Right ventricle myocardium inferior (tissue), 1 donor: ENCODE measurements at places on chromosomes 4 and X. TPM values are rescaled to one million over a fixed set of nuclear protein-coding genes. Genes with fewer than 3 reads are reported as not detected.
A peak's percentile ranks its signal among the peaks of the same experiment; 100 is the strongest.

SERTM2 gene
- total RNA-seq, result not detected

- DNase-seq, result no peak
These were observed 49.7 kb upstream of the TMEM164 start for GRCh38 chrX:109952985-109953905.

DNA sequence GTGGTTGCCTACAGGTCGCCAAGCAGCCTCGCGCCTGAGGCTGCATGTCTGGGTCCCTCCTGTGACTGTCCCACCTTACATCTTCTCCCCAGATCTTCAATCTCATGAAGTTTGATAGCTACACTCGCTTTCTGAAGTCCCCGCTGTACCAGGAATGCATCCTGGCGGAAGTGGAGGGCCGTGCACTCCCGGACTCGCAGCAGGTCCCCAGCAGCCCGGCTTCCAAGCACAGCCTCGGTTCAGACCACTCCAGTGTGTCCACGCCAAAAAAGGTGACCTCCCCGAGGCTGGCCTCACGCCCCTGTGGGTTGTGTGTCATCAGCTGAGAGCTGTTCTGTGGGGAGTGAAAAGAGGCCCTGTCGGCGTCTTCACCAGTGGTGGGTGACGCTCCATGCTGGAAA, 24.9 kb upstream of the HGFAC start:
- peak; percentile 64 for DNase-seq

DNA sequence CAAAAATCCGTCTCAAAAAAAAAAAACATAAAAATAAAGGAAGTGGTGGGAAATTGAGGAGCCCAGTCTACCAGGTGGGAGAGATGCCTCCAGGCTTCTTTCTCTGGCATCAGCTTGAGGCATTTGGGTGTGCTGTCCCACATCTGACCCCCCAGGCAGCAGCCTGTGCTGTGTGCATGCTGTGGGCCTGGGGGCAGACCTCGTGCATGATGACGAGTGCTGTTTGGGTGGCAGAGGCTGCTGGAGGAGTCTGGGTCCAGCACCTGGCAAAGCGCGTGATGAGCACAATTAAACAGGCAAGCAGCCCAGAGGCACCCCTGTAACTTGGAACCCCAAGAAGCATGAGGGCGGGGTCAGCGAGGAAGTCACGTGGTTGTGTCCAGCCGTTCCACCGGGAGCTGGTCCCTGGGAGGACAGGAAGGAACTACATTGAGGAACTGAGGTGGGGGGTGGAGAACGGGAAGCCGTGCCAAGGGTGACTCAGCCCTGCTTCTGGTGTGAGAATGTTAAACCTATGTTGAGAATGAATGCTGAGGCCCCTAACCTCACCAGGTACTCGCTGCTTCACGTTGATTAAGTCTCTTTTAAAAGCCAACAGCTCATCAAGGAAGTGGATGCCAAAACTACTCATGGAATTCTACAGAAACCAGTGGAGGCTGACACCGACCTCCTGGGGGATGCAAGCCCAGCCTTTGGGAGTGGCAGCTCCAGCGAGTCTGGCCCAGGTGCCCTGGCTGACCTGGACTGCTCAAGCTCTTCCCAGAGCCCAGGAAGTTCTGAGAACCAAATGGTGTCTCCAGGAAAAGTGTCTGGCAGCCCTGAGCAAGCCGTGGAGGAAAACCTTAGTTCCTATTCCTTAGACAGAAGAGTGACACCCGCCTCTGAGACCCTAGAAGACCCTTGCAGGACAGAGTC, 6.1 kb downstream of the TACC3 start:
- DNase-seq, result peak; percentile 90

DNA sequence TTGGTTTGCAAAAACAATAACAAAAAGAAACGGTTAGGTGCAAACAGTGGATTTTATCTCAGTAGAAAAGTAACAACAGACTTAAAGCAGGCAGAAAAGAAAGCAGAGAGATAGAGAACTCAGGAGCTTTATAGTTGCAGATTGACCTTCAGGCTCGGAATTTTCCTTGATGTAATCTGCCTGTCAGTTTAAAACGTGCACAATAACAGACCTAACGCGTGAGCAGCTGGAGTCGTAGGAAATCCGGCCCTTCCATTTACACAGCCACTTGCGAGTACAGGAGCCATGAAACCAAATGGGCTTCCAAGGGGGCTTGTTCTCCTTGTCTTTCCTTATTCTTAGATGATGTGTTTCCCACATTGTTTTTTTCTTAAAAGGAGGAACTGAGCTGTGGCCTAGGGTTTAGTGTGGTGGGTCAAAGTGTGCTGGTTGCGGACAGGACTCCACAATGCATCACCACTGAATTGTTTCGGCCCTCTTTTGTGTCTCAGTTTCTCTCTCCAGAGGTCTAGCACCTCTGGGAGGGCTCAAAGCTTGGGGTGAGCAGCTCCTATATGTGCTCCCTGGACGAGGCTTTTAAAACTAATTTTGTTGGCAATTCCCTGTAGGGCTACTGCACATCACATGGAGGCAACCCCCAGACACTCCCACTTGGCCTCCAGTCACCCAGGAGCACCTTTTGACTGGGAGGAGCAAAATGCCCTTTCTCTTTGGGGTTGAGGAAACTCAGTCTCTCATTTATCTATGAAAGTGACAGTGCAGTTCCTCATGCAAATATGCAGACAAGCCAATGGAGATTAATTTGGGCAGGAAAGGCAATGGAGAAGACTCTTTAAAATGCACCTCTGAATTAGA, 13.9 kb upstream of the MPP1 start:
- no peak for DNase-seq

NXT2 gene
- 2.2 TPM for total RNA-seq

- DNase-seq, result no peak
These were observed 2.0 kb downstream of the CYBB start for GRCh38 chrX:37781814-37782213.

DNA sequence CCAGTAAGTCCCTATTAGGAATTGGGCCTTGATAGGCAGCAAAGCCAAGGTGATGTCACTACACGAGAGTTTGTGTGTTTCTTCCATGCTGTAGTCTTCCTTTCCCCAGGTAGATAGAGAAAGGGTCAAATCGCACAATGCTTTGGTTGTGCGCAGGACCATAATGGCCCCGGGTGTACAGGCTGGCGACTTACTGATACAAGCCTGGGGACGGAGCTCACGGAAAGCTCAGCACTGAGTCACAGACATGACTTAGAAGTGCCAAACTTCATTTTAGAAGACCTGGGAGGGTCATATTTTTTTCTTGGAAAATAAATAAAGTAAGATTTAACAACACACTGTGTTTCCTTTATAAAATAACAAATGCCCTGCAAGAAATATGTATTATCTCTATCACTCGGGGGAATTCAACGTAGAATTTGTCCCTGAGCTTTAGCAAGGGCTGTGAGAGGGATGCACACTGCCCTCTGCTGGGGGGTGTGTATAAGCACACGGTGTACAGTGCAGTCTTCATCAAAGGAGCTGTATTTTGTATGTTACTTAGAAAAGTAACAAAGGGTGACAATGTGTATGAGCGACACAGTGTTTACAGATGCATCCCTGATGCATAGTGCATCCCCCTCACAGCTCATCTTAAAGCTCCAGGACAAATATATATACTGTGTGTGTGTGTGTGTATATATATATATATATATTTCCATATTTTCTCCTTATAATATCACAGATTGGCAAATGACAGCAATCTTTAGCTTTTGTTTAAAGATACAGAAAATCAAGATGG, 254.5 kb upstream of the VEGFC start:
- DNase-seq, result no peak

COL4A5 gene
- total RNA-seq, result 6.1 TPM
